ENCODE measurements at places on chromosomes 7 and 10.

- DNase-seq = no peak
Observed at GRCh38 chr7:16028103-16028502, 341.6 kb upstream of the MEOX2 start.

GRCh38 chr10:91571671-91572070 is 61.2 kb downstream of the PPP1R3C start:
- DNase-seq = no peak

DNA sequence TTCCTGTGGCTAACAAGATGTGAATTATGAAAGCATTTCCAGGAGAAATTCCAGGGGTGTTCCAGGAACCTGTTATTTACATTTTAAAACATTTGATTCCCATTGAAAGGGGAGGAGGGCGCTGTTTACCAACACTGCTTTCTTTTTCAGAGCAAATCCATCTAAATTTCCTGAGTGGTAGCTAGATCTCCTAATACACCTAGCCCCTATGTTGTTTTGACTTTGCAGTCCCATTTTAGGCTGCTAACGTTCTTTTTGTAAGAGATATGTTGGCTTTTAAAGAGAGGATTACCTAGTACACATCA is 130.8 kb downstream of the TCF7L2 start:
- no peak for DNase-seq

DNA sequence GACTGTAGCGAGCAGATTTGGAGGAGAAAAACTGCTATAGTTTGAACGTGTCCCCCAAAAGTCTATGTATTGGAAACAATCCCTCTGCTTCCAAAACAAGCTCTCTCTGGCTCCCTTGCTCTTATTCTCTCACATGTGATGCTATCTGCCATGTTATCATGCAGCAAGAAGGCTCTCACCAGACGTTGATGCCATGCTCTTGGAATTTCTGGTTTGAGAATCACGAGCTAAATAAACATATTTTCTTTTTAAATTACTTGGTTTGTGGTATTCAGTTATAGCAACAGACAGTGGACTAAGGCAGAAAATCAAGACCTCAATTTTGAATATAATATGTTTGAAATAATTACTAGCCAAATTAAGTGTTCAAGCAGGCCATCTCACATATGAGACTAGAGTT is 17.5 kb upstream of the GNAT3 start:
- DNase-seq = no peak

GRCh38 chr10:127524908-127525665 is 24.0 kb upstream of the NPS start:
- DNase-seq = no peak

GRCh38 chr10:943334-944033 is 12.0 kb upstream of the LARP4B start:
- no peak for DNase-seq

- DNase-seq = no peak
Observed at GRCh38 chr10:16779384-16779915, 37.8 kb downstream of the RSU1 start.

DNA sequence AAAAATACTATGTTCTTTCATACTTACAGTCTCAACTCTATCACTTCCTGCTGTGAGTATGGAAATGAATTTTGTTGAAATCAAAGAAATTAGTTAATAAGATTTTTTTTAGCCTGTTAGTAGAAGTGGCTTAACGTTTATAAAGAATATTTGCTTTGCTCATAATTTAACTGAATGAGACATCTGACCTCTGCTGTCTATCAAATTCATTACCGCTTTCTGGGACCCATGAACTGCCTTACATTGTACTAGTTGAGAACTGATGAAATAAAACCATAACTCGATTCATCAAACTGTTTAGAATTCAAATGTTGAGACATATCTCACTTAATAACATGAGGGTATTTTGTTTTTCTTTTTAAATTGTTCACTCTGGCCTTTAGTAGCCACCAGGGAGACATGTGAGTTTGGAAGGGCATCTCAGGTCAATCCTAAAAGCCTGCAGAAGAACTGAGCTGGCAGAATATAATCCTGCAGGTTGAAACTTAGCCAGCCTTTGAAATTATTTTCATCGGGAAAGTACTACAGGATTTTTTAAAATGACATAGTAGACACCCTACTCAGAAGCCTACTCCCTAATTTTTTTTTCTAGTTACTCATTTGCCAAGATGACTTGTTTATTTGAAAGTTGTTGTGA is 78.7 kb downstream of the KIAA1217 start:
- no peak for DNase-seq

- no peak for DNase-seq
Observed at GRCh38 chr10:59960751-59961150, 54.4 kb upstream of the CCDC6 start.

Measured in DMS 273 treated with DMSO at 0.1 percent for 48 hours (cell line).